Psoas muscle (tissue), 8 donors: ENCODE measurements at places on chromosomes 1 and 21. TPM values are rescaled to one million over a fixed set of nuclear protein-coding genes. Genes with fewer than 3 reads are reported as not detected.

GRCh38 chr21:43864962-43865539, at the start of gene AGPAT3:
Gene AGPAT3 (plus strand): TSS chr21:43865223. CDS start chr21:43959682, 94,459 bp downstream.
- DNase-seq: no peak

DNA sequence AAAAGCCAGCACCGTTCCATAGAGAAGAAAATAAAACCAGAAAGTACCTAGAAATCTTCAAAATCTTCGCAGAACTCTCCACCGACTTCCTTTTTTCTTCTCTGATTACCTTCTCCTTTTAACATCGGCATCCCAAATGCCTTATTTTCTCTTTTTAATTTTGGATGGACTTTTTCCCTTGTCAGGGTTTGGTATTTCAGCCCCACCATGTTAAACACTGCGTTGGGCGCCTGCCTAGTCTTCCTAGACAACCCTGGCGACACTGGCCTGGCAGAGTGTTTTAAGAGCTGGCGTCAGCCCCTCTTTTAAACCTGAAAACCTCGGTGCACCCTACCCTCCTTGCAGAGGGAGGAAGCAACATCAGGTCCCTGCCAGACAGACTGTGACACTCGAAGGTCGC, 66.0 kb upstream of the EFHD2 start:
- DNase-seq: no peak

DNA sequence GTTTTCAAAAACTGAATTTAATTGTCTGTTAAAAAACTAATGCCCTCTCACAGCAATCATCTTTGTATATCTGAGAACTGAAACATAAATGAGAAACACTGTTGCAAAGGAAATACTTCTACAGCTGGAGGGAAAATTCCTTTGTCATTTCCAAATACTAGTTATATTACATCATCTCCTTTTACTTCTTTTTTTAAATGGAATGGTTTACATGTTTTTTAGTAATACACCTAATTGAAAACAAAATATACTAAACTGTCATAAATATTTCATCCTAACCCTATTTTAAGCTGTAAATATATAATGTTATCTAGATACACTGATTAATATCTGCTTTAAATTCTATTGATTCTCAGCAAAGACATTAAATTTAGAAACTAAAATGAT, 19.1 kb downstream of the CDC42BPA start:
- no peak for DNase-seq

DNA sequence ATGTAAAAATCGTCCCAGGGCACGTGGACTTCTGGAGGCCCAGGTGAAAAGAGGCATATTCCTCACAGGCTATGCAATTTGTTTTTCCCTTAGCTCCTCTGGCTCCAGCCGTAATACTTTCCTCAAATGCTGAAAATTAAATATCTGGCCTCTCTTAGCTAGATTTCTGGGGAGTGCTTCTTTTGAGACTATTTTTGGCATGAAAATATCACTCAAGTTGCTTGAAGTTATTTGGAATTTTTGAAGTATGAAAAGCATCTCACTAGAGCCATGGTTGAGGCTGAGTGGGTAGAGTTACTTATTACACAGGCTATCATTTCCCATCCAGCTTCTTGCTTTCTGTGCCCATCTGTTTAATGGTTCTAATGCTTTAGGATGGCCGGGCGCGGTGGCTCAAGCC, 59.7 kb downstream of the MYOM3 start:
- no peak for DNase-seq

DNA sequence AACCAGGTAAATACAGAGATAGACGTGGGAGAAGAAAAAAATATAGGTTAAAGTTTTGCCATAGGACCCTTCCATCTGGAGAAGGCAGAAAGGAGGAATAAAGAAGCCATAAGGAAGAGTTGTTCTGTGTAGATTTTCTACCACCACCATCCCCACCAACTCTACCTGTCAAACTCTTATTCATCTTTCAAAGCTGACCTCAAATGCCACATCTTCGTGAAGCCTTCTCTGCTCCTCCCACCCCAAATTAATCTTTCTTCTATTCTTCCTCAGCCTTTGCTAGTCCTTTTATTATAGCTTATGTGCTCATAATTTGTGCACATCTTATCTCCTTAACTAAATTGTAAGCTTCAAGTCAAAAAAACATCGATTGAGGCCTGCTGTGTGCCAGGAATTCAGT, 1.3 kb upstream of the NECTIN4 start:
- DNase-seq: no peak

GRCh38 chr1:56106531-56107274, 472.7 kb downstream of the PLPP3 start:
- DNase-seq: no peak

DNA sequence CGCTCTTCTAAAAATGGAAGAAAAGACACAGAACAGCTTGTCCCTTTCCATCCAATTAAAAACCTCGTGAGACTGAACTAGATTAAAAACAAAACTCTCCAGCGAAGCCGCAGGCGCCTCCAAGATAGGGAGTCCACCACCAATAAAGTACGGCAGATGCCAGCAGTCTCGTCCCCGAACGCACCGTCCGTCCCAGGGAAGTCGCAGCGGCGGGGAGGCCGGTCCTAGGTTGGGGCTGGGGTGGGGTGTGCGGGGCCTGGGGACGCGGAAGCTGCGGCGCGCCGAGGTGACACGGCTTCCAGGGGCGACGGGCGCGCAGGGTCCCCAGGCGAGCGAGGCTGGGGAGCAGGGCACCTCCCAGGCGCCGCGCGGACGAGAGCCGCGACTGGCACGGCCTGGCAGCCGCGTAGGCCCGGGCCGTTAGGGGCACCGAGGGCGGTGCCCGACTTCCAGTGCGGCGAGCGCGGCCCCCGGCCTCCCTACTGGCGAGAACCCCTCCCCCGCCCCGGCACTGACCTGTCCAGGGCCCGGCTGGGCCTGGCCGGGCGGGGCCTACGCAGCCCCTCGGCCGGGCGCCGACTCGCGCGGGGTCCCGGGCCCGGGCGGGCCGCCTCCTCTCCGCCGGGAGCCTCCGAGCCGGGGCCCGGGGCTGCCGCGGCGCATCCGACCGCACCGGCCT, 28.3 kb upstream of the A3GALT2 start:
- DNase-seq: peak; percentile 82

- DNase-seq: no peak
Measured at GRCh38 chr1:61005614-61006580, 76.5 kb upstream of the NFIA start.

DNA sequence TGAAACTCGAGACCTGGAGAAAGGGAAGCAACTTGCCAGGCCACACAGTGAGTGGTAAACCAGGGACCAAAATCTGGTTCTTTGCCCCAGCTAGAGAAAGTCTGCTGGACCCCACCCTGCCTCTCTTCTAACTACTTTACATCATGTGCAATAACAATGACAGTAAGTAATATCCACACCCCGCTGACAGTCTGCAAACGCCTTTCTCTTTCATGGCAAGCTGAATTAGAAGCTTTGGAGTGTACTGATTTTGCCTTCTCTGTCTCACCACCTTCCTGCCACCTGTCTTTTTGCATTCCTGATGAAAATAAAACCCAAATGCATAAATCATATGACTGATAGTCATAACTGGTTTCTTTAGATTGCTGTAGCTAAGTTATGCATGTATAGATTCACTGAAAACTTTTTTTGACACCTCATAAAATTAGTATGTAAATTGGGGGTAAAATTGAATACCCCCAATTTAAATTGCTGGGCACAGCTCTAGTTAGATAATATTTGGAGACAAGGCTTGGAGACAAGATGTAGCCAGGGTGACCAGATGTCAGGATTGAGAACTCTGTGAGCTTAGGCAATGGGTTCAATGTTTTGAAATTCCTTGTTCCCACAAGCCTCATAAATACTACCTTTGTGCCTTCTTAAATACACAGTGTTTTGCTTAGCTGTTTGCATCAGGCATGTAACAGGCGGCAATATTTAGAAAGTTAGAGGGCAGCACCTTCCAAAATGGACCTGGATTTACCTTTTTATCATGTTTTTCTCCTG, 73.5 kb downstream of the ST6GALNAC5 start:
- DNase-seq: no peak

DNA sequence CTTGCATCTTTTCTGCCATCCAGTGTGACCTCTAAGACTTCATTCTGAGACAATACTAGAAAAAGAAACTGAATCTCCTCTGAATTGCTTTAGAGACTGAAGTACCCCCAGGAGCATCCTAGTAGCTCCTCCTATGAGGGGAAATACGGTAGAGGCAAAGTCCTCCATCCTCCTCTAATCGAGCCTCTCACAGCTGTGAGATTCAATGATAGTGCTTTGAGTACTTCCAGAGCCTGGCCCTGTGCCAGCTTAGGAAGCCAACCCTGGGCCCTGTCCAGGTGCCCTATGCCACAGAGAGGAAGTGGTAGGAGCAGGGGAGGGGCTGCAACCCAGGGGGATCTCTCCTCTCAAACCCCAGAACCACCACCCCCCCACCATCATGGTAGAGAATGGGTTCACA, 10.7 kb downstream of the RORC start:
- DNase-seq: peak; percentile 33

DNA sequence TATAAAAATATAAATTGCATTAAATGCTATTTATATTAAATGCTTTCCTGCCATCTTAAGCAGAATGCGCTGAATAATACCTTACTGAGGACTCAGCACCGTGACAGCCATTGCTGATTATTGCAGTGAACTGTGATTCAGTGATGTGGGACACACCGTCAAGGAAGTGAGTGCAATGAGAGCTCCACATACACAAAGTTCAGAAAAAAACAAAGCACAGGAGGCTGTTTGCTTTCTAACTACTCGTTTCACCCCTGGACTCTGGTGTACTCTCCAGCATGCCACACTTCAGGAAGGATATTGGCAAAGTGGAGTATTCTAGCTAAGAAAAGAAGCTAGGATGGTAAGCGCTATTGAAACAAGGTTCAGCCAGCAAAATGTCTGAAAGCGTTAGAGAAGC, 57.4 kb upstream of the CXADR start:
- DNase-seq: no peak

DNA sequence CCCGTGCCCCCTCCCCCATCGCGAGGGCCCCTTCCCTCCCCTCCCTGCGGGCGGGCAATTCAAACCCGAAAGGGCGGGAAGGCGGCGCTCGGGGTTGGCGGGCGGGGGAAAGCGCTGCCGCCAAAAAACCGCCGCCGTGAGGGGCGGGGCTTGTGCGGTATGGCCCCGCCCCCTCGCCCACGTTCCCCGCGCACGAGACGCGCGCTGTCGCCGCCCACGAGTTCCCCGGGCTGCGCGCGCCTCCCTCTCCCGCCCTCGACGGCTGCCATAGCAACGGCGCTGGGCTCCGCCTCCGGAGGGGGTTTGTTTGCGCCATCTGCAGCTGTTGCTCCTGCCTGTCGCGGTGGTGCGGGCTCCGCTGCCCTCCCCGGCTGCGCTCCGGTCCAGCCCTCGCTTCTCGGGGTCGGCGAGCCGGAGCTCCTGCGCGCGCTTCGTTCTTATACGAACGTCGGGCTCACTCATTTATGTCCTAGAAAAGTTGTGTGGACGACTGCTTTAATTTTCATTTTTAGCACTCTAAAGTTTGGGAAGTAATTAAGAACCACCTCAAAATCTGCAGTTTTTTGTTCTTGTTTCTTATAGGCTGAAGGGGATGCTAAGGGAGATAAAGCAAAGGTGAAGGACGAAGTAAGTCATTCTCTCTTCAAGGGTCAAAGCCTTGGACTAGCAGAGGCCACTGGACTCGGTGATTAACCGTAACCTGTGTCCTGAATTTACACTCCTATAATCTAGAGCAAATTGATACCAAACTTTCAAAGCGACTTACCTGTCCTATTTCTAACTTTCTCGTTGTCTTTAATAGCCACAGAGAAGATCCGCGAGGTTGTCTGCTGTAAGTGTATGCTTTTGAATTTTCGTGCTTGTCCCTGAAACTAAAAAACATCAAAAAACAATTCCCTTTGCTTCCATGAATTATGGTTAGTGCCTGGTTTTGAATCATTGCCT, 933 bp downstream of the HMGN2 start:
- DNase-seq: peak; percentile 97

DNA sequence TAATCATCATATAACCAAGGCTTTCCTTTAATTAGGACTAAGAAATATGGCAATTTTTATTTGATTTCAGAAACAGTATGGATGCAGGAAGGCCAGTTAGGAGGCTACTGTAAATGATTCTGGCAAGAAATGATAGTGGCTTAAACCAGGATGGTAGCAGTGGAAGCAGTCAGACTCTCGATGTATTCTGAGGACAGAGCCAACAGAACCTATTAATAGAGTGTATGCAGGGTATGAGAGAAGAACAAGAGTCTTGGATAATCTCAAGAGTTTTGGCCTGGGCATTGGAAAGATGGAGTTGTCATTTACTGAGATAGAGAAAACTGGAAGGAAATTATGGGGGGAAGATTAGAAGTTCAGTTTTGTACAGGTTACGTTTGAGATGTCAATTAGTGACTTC, 73.3 kb upstream of the GNG4 start:
- DNase-seq: no peak

DNA sequence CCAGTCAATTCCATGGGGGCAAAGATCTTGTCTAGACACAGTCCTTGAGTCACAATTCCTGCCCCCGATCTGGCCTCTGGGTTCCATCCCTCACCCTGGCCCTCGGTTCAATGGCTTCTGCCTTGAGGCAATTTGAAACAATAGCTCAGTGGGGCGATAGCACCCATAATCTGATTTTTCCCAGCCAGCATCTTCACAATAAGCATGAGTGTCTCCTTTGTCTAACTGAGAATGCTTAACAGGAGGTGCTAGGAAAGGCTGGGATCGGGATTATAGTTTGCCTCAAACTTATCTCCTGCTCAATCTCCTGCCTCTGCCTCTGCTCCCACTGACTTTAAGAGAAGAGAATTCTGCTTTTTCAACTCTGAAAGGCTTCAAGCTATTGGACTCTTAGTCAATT, 293.9 kb upstream of the PROX1 start:
- no peak for DNase-seq

DNA sequence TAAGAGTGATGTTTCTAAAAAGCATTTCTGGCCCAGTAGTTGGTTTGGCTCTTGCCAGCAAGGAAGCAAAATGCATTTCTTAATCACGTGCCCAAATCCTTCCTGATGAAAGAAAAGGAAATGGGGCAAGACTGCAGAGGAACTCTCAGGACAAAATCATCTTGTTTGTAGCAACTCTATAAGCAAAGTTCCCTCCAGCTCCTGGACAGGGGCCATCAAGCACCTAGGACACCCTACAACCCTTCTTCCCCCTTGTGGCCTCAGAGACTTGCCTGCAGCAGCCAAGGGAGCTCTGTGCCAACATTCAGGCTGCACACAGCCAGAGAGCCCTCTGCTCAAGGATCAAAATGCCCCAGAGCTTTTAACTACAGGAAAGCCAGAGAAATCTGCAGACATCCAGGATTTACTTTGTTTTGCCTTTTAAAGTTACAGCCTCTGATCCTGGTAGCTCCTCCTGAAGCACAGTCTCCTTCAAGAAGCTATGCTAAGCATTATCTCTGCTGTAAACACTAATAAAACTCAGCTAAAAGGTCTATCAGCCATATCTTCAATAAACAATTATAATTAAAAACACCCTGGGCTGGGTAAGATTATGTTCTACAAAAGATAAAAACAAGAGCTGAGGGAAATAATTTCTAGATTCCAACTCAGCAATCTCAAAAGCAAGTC, 105.0 kb downstream of the KIAA0319L start:
- DNase-seq: peak; percentile 44

GRCh38 chr1:202152399-202152798, 7.9 kb upstream of the ARL8A start:
- DNase-seq: no peak

Gene RAB3B
- not detected for polyA plus RNA-seq

Gene AK5
- not detected for polyA plus RNA-seq

Gene AMY1A
- polyA plus RNA-seq: not detected

Gene TNFRSF1B
- polyA plus RNA-seq: 5.8 TPM

Gene S100A2
- polyA plus RNA-seq: 2.1 TPM

Gene OR6N1
- not detected for polyA plus RNA-seq
